GM23338 (cell line): ENCODE measurements at places on chromosomes 3 and 15.
A peak's percentile ranks its signal among the peaks of the same experiment; 100 is the strongest.

DNA sequence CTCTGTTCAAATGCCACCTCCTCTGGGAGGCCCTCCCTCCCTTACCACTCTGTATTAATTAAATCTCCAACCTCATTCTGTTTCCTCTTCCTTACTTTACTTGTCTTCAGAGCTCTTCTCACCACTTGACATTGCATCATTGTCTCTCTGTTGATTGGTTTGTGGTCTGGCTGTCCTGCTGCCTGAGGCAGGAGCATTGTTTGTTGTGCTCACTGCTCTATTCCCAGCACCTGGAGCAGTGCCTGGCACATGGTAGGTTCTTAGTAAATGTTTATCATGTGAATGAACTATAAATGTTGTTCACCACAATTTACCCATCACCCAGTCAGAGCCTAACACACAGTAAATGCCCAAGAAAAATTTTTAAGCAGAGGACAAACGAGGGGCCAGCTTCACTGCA lies 6.7 kb upstream of the BFSP2 start:
- no peak overlapping the region for H3K27ac ChIP-seq
- no peaks in the 10 kb centered on the region for H3K27me3 ChIP-seq
- no peak overlapping the region for H3K4me3 ChIP-seq
- no peak for DNase-seq

DNA sequence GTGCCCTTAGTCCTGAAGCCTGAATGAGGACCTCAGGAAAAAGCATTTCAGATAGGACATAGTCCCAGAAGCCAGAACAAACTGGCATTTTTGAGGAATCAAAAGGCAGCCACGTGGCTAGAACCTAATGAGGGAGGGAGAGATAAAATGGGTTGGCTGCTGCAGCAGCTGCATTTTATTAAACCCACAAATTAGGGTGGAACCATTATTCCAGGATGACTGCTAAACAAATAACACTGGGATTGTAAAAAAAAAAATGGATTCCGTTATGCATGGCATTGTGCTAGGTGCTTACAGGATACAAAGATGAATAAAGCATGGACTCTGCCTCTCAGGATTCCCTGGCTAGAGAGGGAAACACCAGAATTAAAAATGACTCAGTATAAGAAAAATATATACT lies 141.5 kb downstream of the SATB1 start:
- H3K4me3 ChIP-seq: no peak overlapping the region
- no peak for DNase-seq
- H3K27me3 ChIP-seq: no peaks in the 10 kb centered on the region
- H3K4me1 ChIP-seq: 0 out of 2 replicates have a peak, but pooled peaks cover 3% of the 10 kb centered on the region

DNA sequence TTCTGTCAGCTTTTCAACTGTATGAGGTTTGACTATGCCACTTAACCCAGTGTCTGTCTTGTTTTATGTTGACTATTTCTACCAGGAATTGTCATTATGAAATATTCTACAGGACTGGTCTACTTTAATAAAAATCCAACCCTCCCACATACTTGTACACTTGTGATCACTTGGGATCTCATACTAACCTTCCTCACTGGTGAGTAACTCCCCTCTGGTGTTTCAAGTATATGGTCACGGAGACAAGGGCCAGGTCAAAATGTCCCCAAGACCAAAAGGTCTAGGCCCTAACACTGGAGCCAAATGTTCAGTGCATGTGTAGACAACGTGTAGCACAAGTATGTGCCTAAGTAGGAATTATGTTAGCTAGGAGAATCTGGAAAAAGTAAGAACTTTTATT lies 122.7 kb upstream of the TJP1 start:
- H3K4me3 ChIP-seq: no peak overlapping the region
- no peaks in the 10 kb centered on the region for H3K4me1 ChIP-seq
- DNase-seq: no peak

DNA sequence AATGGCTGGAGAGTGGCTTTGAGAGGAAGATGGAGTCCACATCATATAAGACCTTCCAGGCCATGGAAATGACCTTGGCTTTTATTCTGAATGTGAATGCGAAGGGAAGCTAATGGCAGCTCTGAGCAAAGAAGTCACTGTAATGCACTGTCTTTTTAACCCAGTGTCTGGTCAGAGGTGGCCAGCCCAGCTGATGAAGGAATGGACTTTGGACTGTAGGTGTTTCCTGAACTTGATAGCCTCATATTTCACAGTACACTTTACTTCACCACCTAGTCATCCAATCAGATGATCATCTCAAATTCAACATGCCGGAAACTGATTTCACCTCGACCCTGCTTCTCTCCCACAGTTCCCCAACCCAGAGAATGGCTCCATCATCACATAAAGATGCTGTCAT lies 33.4 kb downstream of the DCLK3 start:
- H3K27me3 ChIP-seq: no peaks in the 10 kb centered on the region
- no peaks in the 10 kb centered on the region for H3K4me1 ChIP-seq
- no peak overlapping the region for H3K4me3 ChIP-seq
- H3K36me3 ChIP-seq: no peaks in the 10 kb centered on the region
- H3K27ac ChIP-seq: no peak overlapping the region
- DNase-seq: no peak

DNA sequence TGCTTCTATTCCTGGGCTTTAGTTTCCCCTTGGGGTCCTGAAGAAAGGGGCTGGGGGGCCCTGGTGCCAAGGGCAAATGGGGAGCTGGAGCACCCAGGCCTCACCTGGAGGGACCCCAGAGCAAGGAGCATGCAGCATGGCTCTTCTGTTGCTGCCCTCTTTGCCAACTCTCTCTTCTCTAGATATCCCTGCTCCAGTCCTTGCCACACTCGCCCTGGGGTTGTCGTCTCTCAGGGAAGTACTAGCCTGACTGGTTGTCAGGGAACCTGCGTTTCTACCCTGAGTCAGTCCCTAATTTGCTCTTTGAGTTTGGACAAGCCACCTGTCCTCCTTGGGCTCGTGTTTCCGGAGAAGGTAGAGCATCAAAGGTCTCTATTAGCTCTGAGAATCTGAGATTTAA lies 63.7 kb upstream of the UBE2Q2 start:
- no peaks in the 10 kb centered on the region for H3K36me3 ChIP-seq
- 0 out of 2 replicates have a peak, but pooled peaks cover 3% of the 10 kb centered on the region for H3K4me1 ChIP-seq
- H3K27ac ChIP-seq: no peak overlapping the region
- H3K27me3 ChIP-seq: no peaks in the 10 kb centered on the region

DNA sequence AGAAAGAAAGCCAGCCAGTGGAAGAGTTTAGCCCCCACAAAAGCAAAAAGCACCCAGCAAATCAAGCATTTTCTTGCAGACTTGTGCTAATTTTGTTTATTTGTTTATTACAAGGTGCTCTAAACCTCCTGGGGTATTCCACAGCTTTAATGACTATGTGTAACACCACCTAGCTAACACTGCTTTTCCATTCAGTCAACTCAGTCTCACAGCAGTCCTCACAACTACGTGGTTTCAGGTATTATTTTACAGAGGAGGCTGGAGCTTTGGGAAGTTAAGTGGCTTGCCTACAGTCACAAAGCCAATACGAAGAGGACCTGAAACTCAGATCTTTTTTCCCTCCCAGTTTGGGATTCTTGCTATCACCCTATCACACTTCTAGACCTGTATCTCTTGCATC lies 14.8 kb downstream of the SOX14 start:
- H3K4me1 ChIP-seq: peaks cover 41% of the 10 kb centered on the region
- no peaks in the 10 kb centered on the region for H3K36me3 ChIP-seq
- no peak overlapping the region for H3K27ac ChIP-seq
- peaks cover 80% of the 10 kb centered on the region for H3K27me3 ChIP-seq
- no peak overlapping the region for H3K4me3 ChIP-seq

DNA sequence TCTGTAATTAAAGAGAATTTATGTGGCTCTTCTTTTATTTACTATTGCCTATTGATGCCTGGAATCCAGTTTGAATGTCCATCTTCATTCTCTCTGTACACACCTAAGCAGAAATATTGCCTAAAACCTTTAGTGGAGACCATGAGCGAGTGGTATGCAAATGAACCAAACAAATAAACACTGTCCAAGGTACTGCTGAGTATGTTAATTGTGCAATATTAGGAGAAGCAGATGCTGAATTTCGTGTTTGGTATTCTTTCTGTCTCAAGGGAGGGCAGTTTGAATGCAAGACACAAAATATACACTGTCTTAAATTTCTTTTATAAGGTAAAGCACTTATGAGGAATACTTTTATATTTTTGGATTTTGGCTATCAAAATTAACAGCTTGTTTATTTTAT lies 440.9 kb downstream of the RBMS3 start:
- no peak overlapping the region for H3K4me3 ChIP-seq
- DNase-seq: no peak
- H3K36me3 ChIP-seq: 0 out of 2 replicates have a peak, but pooled peaks cover 2% of the 10 kb centered on the region
- no peaks in the 10 kb centered on the region for H3K4me1 ChIP-seq
- H3K27me3 ChIP-seq: no peaks in the 10 kb centered on the region

DNA sequence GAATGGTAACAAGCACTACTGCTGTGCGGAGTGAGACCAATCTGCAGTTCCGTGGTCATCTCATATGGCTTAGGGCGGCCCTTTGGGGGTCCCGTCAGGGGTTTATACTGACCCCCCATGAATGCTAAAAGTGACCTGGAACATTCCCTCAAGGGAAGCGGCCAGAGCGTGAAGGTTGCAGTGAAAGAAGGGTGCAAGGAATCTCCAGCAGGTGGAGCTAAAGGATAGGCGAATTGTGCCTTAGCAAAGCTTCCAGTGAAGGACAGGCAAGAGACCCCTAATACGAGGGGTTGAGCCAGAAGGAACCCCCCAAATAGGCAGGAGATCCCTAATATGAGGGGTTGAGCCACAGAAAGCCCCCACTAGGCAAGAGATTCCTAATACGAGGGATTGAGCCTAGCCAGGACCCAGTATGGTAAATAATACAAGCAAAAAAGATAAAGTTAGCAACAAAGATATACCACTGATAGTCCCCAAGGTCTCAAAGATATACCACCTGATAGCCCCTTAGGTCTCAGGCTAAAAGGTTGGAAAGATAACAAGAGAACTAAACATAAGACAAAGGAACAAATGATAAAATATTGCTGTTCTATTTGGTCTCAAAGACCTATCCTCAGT lies 32.8 kb downstream of the ZNF589 start:
- peak; percentile 89 for DNase-seq
- no peaks in the 10 kb centered on the region for H3K27me3 ChIP-seq
- H3K36me3 ChIP-seq: peaks cover 28% of the 10 kb centered on the region
- H3K4me3 ChIP-seq: no peak overlapping the region
- peaks cover 39% of the 10 kb centered on the region for H3K4me1 ChIP-seq
- H3K27ac ChIP-seq: no peak overlapping the region; the same call in 1 of the 2 replicates

- no peak for DNase-seq
- H3K4me3 ChIP-seq: no peak overlapping the region
- H3K4me1 ChIP-seq: peaks cover 18% of the 10 kb centered on the region
- no peaks in the 10 kb centered on the region for H3K36me3 ChIP-seq
Observed at GRCh38 chr15:101049282-101049681, 130.1 kb downstream of the LRRK1 start.

- H3K27me3 ChIP-seq: no peaks in the 10 kb centered on the region
- no peak for DNase-seq
- no peak overlapping the region for H3K4me3 ChIP-seq
- H3K4me1 ChIP-seq: no peaks in the 10 kb centered on the region; the same call in 1 of the 2 replicates
- H3K27ac ChIP-seq: no peak overlapping the region
Observed at GRCh38 chr15:101439285-101439919, 50.1 kb downstream of the PCSK6 start.

DNA sequence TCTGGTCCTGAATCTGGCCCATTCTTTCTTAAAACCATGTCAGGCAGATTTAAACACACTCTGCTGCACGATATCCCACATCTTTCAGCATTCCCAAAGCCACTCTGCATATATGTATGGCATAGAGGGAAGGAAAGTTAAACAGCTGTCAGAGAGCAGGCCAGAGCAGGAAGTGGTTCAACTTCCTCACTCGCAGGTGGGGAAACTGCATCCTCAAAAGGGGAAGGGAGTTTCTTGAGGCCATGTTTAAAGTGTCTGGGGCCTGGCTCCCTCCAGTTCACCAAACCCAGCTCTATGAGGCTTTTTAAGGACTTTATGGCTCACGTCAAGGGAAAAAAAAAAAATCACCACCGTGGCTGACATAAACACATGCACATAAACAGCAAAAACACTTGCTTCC lies 123.1 kb downstream of the OPA1 start:
- H3K4me3 ChIP-seq: no peak overlapping the region
- H3K4me1 ChIP-seq: peaks cover 6% of the 10 kb centered on the region; the same call in 1 of the 2 replicates
- DNase-seq: no peak
- peaks cover 19% of the 10 kb centered on the region for H3K36me3 ChIP-seq
- no peaks in the 10 kb centered on the region for H3K27me3 ChIP-seq
- H3K27ac ChIP-seq: no peak overlapping the region

GRCh38 chr3:29693863-29694262 lies 413.0 kb downstream of the RBMS3 start:
- no peaks in the 10 kb centered on the region for H3K36me3 ChIP-seq
- H3K4me3 ChIP-seq: no peak overlapping the region
- no peaks in the 10 kb centered on the region for H3K27me3 ChIP-seq
- 0 out of 2 replicates have a peak overlapping the region, but pooled peaks have one; percentile 50 for H3K27ac ChIP-seq

DNA sequence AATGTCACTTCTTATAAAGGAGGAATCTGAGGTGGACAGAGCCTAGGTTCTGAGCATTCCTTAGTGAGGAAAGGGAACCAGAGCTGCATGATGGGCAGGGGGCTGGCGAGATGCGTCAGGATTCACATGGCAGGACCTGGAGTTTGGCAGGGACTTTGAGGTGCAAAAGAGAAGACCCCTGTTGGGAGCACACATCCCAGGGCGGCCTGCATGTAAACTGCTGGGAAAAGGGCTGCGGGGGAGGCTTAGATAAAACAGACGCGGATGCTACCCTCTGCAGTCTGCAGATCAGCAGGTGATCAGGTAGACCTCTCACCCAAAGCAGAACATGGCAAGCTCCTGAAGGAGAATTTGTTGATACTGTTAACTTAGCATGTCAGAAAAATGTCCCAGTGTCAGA lies 168.4 kb downstream of the VGLL4 start:
- H3K4me1 ChIP-seq: peaks cover 8% of the 10 kb centered on the region
- H3K36me3 ChIP-seq: no peaks in the 10 kb centered on the region; the same call in 1 of the 2 replicates
- H3K4me3 ChIP-seq: no peak overlapping the region
- no peak overlapping the region for H3K27ac ChIP-seq
- DNase-seq: peak; percentile 34

- no peaks in the 10 kb centered on the region for H3K36me3 ChIP-seq
- DNase-seq: no peak
- H3K4me1 ChIP-seq: no peaks in the 10 kb centered on the region; the same call in 1 of the 2 replicates
- H3K4me3 ChIP-seq: no peak overlapping the region
- no peaks in the 10 kb centered on the region for H3K27me3 ChIP-seq
- H3K27ac ChIP-seq: no peak overlapping the region
Observed at GRCh38 chr15:45224621-45225217, 27.3 kb upstream of the SLC28A2 start.

- peak overlapping the region; percentile 89 for H3K4me3 ChIP-seq
- peaks cover 23% of the 10 kb centered on the region for H3K4me1 ChIP-seq
- H3K27ac ChIP-seq: peak overlapping the region; percentile 92
- no peaks in the 10 kb centered on the region for H3K36me3 ChIP-seq
- no peak for DNase-seq
- H3K27me3 ChIP-seq: no peaks in the 10 kb centered on the region
Observed at GRCh38 chr3:32501783-32502117, 902 bp downstream of the CMTM6 start.

- H3K27ac ChIP-seq: no peak overlapping the region
- no peak for DNase-seq
- H3K36me3 ChIP-seq: no peaks in the 10 kb centered on the region
- no peaks in the 10 kb centered on the region for H3K27me3 ChIP-seq
Observed at GRCh38 chr3:31882431-31882830, 98.6 kb downstream of the OSBPL10 start.

GRCh38 chr3:27353221-27353620 lies 16.0 kb downstream of the NEK10 start:
- H3K27me3 ChIP-seq: no peaks in the 10 kb centered on the region
- H3K36me3 ChIP-seq: no peaks in the 10 kb centered on the region
- peaks cover 28% of the 10 kb centered on the region for H3K4me1 ChIP-seq
- H3K4me3 ChIP-seq: no peak overlapping the region

- H3K4me1 ChIP-seq: peaks cover 4% of the 10 kb centered on the region; the same call in 1 of the 2 replicates
- DNase-seq: no peak
- H3K36me3 ChIP-seq: no peaks in the 10 kb centered on the region
- H3K4me3 ChIP-seq: no peak overlapping the region
- no peaks in the 10 kb centered on the region for H3K27me3 ChIP-seq
- no peak overlapping the region for H3K27ac ChIP-seq
Observed at GRCh38 chr3:182533394-182533793, 259.9 kb upstream of the ATP11B start.
